ENCODE measurements at places on chromosomes 12 and 14.

- peak; percentile 84 for DNase-seq
Observed at GRCh38 chr12:124568431-124569374, 1.3 kb upstream of the NCOR2 start.

DNA sequence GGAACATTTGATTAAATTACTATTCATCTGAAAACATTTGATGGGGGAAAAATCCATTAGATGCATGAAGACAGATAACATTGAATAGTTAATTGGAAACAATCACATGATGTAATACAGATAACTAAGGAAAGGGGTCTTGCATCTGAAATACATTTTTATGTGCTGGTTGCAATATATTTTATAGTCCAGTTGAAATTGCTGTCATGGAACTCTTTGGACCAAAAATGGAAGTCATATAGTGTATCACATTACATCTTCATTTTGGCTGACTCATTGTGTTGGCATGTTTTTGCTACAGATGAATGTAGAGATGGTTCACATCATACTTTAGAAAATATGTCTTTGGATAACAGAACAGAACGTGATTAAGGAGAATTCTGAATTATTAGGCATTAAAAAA is 43.0 kb upstream of the GNPNAT1 start:
- DNase-seq: no peak

GRCh38 chr12:321606-322326 is 59.1 kb upstream of the SLC6A13 start:
- peak; percentile 11 for DNase-seq

- DNase-seq: peak; percentile 49
Observed at GRCh38 chr14:70907996-70908934, 1.0 kb downstream of the PCNX1 start.

DNA sequence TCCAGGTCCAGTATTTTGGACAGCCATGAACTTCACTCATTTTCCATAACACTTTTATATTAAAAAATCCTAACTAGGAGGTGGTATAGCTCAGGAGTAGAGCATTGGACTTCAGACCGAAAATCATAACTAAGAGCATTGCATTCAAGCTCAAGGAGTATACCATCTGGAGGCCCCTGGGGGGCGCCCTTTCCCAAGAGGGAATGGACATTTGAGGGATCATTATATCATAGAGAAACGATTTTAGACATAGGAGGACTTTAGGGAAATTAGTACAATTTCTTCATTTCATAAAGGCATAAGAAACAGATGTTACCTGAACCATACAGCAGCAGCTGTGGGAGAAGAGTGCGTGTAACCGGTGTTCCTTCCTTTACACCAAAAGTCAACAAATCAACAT is 5.2 kb upstream of the ATG14 start:
- DNase-seq: peak; percentile 53

DNA sequence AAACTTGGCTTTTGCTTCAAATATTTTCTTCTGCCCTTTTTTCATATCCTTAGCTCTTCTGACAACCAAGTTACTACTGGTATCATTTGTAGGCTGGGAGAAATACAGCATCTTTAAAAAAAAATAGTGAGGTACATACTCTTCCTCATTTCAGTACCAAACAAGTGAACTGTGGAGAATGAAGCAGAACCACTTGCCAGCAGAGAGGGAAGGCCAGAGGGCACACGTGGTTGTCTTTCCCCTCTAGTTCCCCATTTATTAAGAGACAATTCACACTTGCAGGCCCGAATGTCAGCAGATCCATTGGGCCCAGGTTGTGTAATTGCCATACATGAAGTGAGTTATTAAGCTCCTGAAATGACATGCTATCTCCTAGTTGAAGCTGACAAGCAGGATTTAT is 3.2 kb downstream of the SUSD6 start:
- peak; percentile 48 for DNase-seq

GRCh38 chr12:58177366-58177765 is 236.0 kb downstream of the ATP23 start:
- no peak for DNase-seq

DNA sequence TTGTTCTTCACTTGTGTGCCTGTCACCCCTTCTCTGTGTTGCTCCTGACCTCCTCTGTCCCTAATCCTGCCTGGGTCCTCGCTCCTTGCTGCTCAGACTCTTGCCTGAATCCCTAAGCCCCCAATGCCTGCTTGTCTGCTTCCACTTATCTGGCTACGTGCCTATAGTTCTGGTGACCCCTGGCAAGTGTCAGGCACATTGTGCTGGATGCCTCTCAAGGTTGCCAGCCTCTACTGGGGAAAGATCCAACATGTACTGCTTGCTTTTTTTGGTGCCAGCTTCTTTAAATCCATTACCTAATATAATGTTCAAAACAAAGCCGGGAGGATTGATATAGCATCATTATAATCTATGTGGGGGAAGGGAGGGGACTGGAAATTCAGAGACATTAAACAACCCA is 448.0 kb upstream of the CCDC196 start:
- no peak for DNase-seq
